ENCODE measurements at places on chromosomes 3 and 15.

DNA sequence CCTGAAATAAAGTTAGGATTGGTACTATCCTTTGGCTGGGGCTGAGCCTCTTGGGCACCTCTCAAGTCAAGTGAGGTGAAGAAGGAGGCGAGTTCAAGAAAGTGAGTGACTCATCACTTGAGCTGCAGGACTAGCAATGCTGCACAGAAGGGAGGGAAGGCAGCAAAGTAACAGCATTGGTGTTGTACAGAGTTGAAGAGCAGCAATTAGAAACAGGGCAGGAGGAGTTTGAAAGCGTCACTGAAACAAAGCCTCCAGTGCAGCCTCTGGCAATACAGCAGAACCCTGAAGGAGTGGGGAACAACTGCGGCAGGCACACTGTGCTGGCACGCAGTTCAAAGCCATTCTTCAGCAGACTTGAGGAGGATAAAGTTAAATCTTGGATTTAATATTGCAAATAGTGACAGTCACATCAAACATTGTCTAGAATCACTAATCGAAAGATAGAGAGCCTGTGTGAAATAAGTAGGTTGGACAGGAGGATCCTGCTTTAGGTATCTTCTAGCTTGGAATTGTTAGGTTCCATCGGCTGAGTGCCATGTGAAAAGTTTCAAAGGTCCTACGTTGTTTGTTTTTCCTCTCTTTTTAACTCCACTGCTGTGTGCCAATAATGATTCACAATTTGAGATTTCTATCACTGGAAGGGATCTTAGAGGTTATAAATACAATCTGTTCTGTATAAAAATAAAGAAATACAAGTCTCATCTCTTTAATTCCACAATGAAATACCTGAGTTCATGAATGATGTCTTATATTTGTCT is 479.8 kb downstream of the NAALADL2 start:
- DNase-seq: no peak

GRCh38 chr15:77295446-77295845 is 124.5 kb downstream of the PEAK1 start:
- no peak for DNase-seq

DNA sequence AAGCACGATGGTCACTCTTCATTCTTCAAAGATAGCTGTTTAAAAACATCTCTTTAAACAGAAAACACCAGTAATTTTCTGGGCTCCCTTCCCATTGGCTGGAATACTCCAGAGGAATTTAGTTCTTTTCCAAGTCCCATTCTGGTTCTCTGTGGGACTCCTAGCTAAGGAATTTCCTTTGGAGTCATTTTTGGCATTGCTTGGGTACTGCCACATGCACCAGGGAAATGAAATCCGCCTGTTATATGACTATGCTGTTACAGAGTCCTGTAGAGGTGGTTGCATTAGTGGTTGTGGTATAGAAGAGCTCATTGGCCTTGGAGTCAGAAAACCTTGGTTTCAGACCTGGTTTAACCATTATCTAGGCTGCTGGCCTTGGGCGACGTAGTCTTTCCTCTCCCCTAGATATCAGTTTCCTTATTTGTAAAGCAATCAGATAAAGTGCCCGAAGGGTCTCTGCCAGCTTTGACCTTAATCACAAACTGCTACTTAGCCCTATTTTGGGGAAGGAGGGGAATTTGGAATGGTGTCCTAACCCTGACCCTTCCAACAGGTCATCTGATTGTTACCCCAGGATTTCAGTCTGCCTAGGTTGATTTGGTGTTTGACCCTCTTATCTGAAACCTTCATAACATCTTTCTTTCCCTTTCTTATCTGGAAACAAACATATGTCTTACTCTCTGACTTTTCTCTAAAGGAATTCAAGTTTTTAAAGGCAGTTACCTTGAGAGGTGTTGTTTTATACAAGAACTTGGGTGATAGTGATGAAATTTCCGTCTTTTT is 13.4 kb downstream of the RTP1 start:
- no peak for DNase-seq

- no peak for DNase-seq
Observed at GRCh38 chr3:170497207-170498095, 78.8 kb downstream of the CLDN11 start.

DNA sequence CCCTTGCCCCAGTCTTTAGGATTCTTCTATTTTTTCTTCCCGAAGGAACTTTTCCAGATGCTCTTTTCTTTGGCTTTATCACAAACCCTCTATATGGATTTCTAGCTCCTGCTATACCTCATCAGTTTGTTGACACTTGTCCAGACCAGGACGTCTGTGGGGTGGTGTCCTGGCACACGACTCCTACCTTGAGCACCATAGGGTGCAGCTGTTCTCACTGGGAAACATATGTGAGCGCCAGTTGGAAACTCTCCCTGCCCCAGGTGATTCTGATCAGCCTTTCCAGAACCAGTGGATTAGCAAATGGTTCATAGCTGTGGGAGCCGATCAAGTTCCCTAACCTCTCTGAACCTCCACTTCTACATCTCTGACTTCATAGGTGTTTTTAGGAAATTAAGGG is 40.6 kb upstream of the USP3 start:
- DNase-seq: no peak

- no peak for DNase-seq
Observed at GRCh38 chr3:151751161-151751560, 17.4 kb downstream of the AADACL2 start.
